ENCODE measurements at places on chromosomes 4 and X.

- DNase-seq = no peak
Measured at GRCh38 chr4:48025005-48025404, 8.4 kb downstream of the NIPAL1 start.

- no peak for DNase-seq
Measured at GRCh38 chrX:3191201-3191600, 149.9 kb downstream of the ARSF start.

DNA sequence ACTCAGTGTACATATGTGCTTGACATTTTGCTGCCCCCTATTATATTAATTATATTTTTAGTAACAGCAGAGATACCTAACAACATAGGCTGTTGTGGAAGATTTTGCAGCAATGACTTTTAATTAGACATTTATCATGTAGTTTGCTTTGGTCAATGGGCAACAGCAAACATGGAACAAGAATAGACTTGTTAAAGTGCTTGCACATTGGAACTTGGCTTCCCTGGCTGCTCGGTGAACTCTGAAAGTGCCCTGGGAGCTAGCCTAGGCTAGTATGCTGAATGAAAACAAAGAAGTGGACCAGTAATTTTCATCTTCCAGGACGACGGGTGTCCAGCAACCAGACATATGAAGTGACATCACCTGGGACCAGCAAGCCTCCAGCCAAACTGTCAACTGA is 1157.1 kb downstream of the ARAP2 start:
- DNase-seq = no peak

- DNase-seq = no peak
Measured at GRCh38 chr4:113773014-113773413, 11.5 kb upstream of the CAMK2D start.

GRCh38 chr4:85058551-85058950 is 92.1 kb upstream of the WDFY3 start:
- DNase-seq = no peak

GRCh38 chrX:118508221-118508620 is 12.6 kb downstream of the DOCK11 start:
- DNase-seq = no peak

GRCh38 chr4:121951521-121952110 is at the start of gene TRPC3:
TSS of gene TRPC3 (minus strand) at chr4:121952060. CDS start at chr4:121951680, 380 bp downstream.
- peak; percentile 3 for DNase-seq
